ENCODE measurements at places on chromosomes 5 and 9.

DNA sequence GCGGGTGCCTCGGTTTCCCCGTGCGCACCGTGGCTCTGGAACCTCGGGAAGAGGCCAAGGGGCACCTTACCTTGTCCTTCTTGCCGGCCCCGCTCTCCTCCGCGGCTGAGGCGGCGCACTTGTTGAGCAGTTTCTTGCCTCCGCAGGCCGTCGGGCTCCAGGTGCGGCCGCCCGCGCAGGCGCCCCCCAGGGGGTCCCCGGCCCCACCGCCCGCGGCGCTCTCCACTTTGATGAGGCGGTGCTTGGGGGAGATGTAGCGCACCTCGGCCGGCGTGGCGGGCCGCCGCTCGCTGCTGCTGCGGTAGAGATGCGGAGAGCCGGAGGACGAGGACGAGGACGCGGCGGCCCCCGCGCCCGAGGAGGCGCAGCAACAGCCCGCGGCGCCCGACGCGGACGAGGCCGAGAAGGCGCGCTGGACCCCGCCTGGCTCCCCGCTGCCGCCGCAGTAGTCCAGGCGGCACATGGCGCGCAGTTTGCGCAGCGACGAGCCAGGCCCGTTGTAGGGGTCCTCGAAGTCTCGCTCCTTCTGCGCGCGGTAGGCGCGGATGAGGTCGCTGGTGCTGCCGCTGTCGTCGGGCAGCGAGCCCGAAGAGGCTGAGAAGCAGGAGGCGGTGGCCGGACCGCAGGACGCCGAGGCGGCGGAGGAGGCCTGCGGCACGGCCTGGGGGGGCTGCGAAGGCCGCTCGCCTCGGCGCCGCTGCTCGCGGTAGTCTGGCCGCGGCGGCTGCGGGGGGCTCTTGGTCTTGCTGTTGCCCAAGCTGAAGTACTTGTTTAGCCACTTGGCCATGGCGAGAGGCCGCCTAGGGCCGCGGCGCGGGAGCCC, 957 bp downstream of the SHB start:
- DNase-seq: no peak

DNA sequence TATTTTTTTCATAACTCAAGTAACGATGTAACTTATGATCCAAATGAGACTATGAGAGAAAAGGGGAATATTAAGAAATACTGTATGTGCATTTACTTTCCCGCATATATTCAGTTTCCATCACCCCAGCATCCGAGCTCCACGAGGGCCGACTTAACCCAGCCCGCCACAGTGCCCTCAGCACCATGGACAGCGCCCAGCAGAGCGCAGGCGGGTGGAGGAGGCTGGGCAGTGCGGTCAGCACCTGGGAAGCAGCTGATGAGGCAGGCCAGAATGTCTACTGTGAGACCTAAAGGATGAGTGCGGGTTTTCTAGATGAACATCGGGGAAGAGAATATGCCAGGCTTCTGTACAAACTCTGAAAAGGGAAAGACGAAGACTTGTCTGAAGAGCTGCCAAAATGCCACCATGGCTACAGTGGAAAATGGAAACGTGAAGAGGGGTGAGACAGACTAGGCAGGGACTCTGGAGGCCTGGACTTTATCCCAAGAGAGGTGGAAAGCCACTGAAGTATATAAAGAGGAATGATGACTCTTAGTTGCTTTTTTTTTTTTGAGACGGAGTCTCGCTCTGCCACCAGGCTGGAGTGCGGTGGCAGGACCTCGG, 34.5 kb upstream of the MED27 start:
- peak; percentile 42 for DNase-seq

GRCh38 chr5:172669386-172670004, 28.4 kb downstream of the NEURL1B start:
- DNase-seq: no peak

DNA sequence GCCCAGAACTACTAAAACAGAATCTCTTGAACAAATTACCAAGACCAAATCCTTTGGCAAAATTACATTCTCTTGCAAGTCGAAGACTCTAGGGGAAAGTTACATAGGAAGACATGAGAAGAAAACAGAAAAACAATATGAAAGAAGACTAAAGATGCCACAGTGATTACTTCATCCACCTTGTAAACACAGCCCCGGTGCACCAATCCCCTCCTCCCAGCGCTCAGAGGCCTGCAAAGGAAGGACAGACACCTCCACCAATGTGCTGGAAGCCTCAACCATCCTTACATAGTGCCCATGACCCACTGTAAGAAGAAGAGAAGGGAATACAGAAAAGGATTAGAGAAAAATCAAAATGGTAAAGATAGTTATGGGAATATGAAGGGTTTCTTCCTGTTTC, 218.5 kb downstream of the SPOCK1 start:
- no peak for DNase-seq

GRCh38 chr5:158407824-158408195, 548.9 kb upstream of the CLINT1 start:
- DNase-seq: no peak

GRCh38 chr5:80187421-80188090, 68.3 kb downstream of the SERINC5 start:
- DNase-seq: no peak

GRCh38 chr9:120080849-120081248, 499.1 kb downstream of the CDK5RAP2 start:
- no peak for DNase-seq

- DNase-seq: no peak
Observed at GRCh38 chr5:133252133-133252480, 200.3 kb downstream of the HSPA4 start.

- no peak for DNase-seq
Observed at GRCh38 chr5:60578315-60578714, 121.7 kb downstream of the DEPDC1B start.

DNA sequence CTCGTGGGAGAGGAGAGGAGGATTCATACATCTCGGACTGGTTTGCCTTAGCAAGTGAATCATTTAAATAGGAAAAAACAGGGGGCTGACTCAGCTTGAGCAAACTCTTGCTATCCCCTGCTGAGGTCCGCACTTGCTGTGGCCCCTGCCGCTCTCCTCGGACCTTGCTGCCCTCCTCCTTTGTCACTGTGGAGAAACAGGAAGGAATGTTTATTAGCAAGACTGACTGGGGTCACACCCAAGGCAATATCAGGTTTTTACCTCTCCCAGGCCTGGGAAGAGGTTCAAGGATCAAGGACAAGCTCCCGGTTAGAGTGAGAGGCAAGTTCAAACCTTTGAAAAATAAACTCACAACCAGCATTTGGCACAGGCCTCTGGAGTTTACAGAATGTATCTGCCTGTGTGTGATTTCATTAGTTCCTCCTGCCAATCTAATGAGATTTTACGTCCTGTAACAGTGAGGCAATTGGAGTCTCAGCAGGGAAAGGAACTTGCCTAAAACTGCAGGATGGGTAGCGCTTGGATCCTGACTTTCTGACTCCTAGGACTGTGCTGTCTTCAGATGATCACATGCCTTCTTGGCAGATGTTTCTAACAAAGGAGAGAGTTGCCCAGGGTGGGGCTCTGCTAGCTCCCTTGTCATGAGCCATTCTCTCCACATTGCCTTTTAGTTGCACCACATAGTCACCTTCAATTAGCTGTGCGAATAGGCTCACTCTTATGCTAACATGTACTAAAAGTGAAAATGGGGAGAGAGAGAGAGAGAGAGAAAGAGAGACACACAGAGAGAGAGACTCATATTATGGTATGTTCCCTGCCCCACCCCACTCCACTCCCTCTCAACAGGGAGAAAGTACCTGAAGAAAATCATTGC, 108.6 kb upstream of the CDKN2B start:
- DNase-seq: no peak

GRCh38 chr9:96021551-96022444, 146.3 kb downstream of the ERCC6L2 start:
- no peak for DNase-seq

DNA sequence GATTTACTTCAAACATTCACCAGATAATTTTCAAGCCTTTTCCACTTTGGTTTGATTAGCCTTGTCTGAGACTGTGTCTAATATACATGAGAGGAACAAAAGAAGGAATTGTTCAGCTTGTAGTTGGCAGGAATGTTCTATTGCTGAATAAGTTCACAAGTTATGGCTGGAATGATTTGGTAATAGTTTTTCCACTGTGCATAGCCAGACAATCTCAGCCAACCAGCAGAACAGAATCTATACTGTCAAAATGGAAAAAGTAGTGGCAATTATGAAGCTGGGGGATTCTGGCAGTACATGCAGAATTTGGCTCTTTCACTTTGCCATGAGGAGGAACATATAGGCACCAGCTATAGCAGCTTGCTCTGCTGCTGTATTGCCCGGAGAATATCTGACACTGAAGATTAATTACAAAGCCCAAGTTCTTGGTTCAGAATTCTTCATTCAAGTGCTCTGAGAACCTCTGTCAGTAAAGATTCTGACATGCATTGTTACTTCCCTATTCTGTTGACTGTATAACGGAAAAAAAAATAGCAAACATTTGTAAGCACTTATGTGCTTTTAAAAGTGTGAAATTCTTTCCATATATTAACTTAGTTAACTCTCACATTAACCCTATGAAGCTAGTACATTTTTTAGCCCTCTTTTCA, 150.6 kb downstream of the PRR16 start:
- no peak for DNase-seq

GRCh38 chr9:133576875-133577736, 32.1 kb downstream of the FAM163B start:
- DNase-seq: no peak
